ENCODE measurements at places on chromosomes 11 and 22. TPM values are rescaled to one million over a fixed set of nuclear protein-coding genes. Genes with fewer than 3 reads are reported as not detected.

GRCh38 chr22:26846645-26847044 lies 189.3 kb downstream of the MIAT start:
- no peak for DNase-seq

- DNase-seq: no peak
Measured at GRCh38 chr11:134144744-134145143, 75.9 kb downstream of the JAM3 start.

DNA sequence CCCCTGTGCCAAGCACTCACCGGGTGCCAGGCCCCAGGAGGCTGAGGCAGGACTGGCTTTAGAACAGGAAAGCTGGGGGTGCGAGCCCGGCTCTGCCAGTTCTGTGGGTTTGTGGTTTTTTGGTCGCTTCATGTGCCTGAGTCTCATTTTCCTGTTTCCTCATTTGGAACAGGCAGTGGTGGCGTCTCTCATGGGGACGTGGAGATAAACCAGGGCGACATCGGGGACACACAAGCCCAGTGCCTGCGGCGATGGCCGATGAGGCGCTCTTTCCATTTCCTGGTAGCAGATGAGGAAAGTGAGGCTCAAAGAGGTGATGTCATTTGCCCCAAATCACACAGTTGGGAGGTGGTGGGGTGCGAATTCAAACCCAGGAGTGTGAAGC lies 20.8 kb upstream of the CHKA start:
- no peak for DNase-seq

- no peak for DNase-seq
Measured at GRCh38 chr11:113781682-113782081, 2.1 kb downstream of the CLDN25 start.

DNA sequence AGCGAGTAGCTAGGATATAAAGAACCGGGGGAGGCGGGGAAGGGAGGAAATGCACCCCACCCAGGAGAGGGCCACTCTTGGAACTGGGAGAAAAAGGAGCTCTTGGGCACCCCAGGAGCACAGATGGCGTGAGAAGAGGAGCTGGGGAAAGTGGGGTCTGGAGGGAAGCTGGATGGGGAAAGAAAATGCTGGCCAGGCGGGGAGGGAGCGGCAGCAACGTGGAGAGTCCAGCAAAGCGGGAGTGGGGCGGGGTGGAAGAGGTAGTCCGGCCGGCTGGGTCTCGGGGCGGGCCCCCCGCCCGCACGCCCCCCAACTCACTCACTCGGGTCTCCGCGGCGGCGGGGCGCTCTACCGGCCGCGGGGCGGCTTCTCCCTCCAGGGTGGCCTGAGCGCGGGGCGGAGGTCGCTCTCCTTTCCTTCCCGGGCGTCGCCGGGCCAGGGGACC lies 522 bp downstream of the TOB2 start:
- no peak for DNase-seq

GRCh38 chr22:45212306-45212709 lies 28.4 kb downstream of the KIAA0930 start:
- no peak for DNase-seq

DNA sequence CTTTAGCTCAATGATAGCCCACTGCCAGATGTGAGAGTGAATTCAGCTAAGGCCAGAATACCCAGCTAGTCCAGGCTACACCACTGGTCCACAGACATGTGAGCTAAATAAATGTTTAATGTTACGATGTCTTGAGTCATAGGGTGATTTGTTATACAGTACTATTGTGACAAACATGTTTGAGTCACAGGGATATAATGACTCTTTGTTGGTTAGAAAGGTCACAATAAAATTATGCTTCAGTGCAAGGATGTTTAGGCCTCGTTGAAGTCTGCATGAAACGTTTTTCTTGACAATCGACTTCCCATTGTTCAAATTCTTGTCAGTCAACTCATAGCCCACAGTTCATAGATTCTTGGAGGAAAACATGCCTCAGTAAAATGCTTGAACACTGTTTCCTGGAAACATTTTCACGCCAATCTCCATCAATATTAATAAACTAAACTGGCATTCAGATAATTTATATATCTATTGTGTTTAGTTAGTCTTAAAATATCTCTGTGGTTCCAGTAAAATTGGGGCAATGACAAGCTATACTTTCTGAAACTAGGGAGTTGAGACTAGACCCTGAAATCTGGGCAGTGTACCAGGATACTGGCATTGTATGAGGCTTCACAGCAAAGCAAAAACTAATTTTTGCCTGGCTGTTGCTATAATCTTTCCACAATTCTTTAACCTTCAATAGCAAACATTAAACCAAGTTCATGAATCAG lies 650.8 kb upstream of the KIRREL3 start:
- no peak for DNase-seq

DNA sequence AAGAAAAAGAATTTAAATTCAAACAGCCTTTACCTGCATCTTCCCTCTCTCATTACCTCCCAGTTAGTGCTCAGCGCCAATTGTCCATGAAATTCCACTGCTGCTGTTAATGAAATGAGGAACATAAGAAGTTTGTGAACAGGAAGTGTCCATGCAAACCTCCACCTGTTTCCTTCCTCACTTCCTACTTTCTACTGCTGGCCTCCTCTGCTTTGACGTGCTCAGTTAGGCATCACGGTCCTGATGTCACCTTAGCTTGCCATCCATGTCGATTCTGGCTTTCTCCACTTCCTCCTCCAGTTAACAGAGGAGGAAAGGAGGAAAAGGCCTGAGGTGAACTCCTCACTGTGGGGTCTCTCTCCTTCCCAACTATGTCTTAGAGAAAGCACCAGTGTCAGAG lies 26.9 kb upstream of the HTR3A start:
- DNase-seq: no peak

GRCh38 chr11:12269104-12269441 lies 108.3 kb upstream of the PARVA start:
- DNase-seq: no peak

- DNase-seq: no peak
Measured at GRCh38 chr22:45645526-45646414, 25.9 kb upstream of the ATXN10 start.

GRCh38 chr11:62108017-62108750 lies 15.6 kb upstream of the INCENP start:
- DNase-seq: peak; percentile 11

Gene MAPK8IP2
- 0.21 TPM for total RNA-seq

Gene RBFOX2
- total RNA-seq: 0.11 TPM

Gene OR51I1
- not detected for total RNA-seq

Gene XBP1
- total RNA-seq: 149 TPM

Gene ARCN1
- 118 TPM for total RNA-seq

Data from GM12878 (cell line).